ENCODE measurements at places on chromosomes 11 and 22.

DNA sequence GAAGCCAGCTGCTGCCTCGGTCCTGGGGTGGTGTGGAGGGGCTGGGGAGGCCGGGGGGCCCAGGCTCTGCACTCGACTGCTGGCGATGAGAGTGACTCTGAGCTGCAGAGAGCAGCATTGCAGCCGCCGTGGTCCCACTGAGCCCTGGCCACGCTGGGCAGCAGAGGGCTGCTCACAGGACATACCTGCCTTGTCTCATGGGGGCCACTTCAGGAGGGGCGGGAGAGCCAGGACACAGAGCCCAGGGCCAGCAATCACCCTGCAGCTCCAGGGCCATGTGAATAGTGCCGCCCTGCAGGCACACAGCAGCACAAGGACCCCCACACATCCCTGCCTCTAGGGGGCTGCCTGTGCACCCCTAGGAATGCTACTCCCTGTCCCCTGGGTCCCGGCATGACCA is 147.0 kb downstream of the CRYBB2 start:
- no peak for DNase-seq

DNA sequence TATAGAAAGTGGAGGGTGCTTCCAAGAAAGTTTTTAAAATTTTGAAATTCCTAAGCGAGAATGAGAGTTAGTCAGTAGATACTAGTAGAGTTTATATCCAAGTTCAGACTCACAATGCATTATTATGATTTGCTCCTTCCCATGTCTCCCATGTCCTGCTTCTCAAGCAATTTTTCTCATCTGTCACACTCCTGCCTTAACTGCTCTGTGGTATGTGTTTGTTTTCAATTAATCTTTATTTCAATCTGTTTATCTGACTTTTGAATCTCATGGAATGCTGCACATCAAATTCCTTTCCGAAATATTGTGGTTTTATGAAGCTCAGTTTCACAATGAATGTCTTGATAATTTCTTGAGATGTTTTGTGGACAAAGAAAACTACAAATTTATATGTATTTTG is 18.1 kb downstream of the THY1 start:
- no peak for DNase-seq

DNA sequence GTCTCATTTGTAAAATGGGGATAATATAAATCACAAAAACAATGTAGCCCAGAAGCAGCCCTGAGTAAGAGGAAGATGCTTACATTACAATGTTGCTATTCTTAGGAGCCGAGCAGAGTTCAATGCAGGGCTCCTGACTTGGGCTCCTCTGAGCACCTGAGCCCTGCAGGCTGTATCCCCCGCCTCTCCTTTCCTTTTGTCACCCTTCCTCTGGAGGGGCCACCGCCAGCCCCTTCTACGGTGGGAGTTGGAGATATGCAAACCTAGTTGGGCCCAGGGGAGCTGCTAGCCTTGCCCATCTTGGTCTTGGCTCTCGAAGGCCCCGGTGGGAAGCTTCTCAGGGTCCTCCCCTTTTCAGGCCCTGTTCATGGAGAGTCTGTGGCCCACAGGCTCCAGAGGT is 8.4 kb upstream of the CSNK1E start:
- no peak for DNase-seq

- no peak for DNase-seq
Measured at GRCh38 chr11:117319214-117319840, 3.3 kb upstream of the BACE1 start.

DNA sequence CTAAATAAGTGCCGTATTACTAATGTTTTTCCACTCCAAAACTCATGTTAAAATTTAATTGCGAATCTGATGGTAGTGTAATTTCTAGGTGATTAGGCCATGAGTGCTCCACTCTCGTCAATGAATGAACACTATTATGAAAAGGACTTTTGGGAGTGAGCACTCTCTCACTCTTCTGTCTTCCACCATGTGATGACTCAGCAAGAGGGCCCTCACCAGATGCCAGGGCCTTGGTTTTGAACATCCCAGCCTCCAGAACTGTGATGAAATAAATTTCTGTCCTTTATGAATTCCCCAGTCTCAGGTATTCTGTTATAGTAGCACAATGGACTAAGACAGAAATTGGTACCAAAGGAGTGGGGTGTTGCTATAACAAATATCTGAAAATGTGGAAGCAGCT is 8.1 kb downstream of the JRKL start:
- DNase-seq = no peak

GRCh38 chr11:121070951-121071845 is 29.8 kb upstream of the TECTA start:
- DNase-seq = no peak

GRCh38 chr11:128481135-128481534 is 106.2 kb downstream of the ETS1 start:
- peak; percentile 82 for DNase-seq

- DNase-seq = no peak
Measured at GRCh38 chr11:123413636-123414035, 16.4 kb upstream of the GRAMD1B start.

GRCh38 chr11:82936261-82936660 is 34.7 kb downstream of the DDIAS start:
- peak; percentile 15 for DNase-seq

GRCh38 chr11:105023003-105023402 is at the start of gene CASP5:
CASP5 (minus strand) TSS chr11:105023168; CDS start chr11:105023136, 32 bp downstream.
- DNase-seq = no peak

DNA sequence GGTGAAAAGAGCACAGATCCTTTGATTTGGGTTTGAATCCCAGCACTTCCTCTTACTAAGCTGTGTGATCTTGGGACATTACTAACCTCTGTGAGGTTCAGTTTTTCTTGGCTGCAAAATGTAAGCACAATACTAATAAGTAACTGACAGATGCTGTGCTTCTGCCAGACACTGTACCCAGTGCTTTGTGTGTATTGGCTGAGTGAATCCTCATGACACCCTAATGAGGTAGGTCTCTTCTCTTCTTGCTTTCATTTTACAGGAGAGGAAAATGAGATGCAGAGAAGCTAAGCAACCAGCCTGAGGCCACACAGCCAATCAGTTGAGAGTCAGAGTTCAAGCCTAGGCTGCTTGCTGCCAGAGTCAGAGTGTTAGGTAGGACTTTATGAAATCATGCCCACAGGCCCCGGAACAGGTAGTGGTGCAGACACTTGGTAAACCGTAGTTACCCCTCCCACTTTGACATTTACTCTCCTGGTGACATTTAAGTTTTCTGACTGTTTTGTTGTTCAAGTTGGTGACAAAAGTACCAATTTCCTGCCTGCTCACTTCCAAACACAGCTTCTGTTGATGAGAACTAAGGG is 21.2 kb downstream of the PTPRJ start:
- peak; percentile 71 for DNase-seq

DNA sequence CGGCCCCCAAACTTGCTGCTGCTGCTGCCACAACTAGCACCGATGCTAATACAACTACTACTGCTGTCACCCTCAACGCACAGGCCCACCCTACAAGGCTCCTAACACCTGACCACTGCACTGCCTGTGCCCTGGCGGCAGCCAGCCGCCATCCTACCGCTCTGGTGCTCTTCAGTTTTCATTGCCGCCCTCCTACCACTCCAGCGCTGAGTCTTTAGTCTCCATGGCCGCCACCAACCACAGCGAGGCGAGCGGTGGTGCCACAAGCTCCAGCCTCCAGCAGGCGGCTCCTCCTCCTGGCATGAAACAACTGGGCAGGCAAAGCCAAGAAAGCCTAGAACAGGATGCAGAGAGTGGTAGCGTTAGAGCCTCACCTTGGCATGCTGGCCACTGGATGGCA is 5.0 kb upstream of the RFPL3 start:
- no peak for DNase-seq

DNA sequence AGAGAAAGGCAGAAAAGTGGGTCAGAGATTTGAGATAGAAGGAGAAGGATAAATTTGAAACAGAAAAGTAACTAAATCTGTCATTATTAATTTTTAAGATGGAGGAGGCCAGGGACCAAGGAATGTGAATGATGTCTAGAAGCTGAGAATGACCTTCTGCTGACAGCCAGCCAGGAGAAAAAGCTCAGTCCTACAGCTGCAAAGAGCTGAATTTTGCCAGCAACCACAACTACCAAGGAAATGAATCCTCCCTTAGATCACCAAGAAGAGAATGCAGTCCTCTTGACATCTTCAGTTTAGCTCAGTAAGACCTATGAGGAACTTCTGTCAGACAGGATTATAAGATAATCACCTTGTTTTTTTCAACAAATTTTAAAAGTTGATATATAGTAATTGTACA is 538.2 kb downstream of the LRRC4C start:
- DNase-seq = no peak

DNA sequence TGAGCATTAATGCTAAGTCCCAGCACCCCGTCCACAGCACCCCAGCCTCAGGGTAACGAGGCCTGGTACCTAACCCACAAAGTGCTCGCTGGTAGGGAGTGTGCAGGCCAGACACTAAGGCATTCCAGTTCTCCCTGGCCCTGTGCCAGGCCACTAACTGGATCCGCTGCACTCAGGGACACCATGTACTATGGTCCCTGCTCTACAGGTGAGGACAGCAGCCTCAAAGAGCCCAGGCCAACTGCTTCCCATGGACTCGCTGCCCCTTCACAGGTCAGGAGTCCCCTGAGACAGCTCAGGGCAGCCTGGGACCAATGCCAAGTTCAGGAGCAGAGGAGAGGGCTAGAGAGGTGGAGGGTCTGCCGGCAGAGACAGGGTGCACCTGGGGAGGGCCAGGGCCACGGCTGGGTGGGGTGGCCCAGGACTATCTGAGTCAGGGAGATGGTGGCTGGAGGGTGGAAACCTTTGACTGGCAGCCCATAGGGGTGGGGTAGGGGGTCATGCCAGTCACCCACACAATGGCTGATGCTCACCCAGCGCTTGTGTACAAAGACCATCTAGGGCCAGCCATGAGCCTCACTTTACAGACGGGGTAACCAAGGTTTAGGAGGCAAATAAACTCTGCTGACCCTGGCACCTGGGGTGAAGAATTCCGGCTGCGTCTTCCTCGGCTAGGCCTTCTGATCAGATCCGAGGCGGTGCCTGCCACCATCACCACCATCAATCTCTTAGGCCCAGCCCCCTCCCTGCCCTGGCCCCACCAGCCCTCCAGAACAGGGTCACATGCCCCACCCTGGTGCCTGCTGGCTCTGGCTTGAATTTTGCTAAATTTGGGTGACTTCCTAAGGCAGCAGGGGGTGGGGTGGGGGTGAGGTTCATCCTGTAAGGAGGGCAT is 5.6 kb downstream of the OSBPL5 start:
- DNase-seq = no peak

Measured in skeletal muscle cell (primary cell).